Stimulated activated naive CD4-positive, alpha-beta T cell (primary cell): ENCODE measurements at places on chromosomes 7 and 10.

GRCh38 chr10:104045151-104046089 is 40.3 kb downstream of the COL17A1 start:
- DNase-seq, result no peak

DNA sequence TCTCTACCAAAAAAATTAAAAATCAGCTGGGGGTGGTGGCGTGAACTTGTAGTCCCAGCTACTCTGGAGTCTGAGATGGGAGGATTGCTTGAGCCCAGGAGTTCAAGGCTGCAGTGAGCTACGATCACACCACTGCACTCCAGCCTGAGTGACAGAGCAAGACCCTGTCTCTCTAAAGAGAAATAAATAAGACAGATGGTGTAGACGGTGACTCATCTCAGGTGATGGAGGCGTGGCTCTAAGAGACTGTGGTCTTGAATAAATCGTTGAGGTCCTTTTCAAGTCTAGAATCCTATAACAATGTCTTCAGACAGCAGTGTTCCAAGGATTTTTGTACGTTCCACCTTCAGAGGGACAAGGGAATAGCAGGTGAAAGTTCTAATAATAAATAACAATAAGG is 53.8 kb upstream of the PFKFB3 start:
- DNase-seq, result no peak

- no peak for DNase-seq
Measured at GRCh38 chr10:133158756-133159610, 1.0 kb upstream of the KNDC1 start.

GRCh38 chr10:132450825-132451505 is 54.0 kb downstream of the PWWP2B start:
- DNase-seq, result no peak

DNA sequence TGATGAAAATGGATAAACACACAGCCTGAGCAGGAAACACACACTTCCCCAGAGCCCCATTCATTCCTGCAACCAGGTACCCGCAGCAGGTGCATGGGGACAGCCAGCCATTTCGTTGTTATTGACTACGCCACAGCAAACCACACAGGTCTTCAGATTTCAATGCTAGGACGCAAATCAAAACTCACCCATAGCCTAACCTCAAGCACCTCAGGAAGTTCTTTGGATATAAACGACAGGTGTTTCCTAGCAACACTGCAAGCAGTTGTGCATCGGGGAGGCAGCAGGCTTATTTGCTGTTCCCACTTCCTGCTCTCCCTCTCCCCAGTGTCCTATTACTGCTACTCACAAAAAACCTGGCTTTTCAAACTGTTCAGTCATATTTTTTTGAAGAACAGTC is 176.5 kb upstream of the FRMD4A start:
- peak; percentile 78 for DNase-seq
